ENCODE measurements at places on chromosomes 2 and 18.
A peak's percentile ranks its signal among the peaks of the same experiment; 100 is the strongest.

- peak; percentile 97 for DNase-seq
Measured at GRCh38 chr2:74119912-74120825, 27.5 kb downstream of the BOLA3 start.

- no peak for DNase-seq
Measured at GRCh38 chr18:26634631-26635030, 86.3 kb upstream of the KCTD1 start.

DNA sequence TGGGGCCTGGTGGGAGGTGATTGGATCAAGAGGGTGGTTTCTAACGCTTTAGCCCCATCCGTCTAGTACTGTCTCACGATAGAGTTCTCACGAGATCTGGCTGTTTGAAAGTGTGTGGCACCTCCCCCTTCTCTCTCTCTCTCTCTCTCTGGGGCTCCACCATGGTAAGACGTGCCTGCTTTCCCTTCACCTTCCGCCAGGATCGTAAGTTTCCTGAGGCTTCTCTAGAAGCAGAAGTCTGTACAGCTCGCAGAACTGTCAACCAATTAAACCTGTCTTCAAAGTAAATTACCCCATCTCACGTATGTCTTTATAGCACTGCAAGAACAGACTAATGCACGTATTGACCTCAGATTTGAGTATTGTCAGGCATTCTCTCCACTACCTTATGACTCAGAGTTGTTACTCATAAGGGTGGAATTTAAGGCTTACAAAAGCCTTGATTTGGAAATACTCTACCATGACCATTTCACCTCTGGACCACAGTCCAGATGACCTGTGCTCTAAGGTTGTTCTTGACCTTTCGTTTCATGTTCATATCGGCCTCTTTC is 99.5 kb upstream of the AGAP1 start:
- DNase-seq: no peak

DNA sequence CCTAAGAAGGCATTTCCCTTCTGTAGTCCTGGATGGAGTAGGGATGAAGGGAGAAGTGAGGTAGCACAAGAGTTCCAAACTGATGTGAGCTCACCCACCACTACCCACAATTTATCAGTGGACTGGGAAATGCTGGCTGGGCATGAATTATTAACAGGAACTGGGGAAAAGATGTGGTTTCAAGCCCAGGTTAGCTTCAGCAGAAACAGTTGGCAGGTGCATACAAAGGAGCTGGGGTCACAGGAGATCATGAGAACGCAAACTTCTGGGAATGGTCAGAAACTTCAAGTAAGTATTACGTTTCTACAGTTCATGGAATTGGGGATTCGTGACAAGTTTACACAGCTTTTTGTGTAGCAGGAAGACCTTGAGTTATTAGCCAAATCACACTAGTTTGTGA is 5.4 kb downstream of the CCDC141 start:
- DNase-seq: no peak

DNA sequence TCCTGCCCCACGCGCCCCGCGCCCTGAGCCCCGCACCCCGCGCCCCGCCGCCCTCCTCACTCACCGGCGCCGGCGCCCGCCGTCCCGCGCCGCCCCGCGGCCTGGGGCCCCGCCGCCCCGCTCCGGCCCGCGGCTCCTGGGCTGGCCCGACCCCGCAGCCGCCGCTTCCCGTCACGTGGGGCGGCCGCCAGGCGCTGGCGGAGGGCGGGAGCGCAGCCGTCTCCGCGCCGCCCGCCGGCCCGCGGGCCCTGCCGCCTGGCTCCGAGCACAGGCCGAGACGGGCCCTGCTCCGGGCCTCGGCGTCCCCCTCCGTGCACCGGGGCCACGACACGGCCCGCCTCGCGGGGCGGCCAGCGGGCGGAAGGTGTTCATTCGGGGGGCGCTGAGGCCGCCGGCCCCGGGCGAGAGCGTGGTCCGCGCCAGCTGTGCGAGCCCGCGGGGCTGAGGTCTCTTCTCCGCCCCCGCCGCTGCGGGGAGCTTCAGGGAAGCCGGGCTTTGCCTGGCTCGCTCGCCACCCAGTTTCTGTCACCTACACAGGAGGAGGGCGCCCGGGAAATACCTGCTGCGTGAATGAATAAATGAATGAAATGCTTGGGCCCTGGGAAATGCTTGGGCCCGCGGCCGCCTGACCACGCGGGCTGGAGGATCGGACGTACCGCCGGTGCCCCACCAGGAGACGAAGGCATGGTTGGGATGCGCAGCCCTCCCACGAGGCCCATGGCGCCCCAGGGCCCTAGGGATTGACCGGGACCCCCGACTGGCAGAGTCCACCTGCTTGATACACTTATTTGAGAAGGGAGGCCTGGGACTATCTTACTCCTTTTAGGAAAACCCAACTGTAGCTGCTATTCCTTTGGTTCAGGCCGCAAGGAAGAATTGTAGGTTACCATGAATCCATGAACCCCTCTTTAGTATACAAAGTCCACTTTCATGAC is at the start of gene TGFBRAP1:
TGFBRAP1 (minus strand) TSS at position 175 of the 935 bp plus-strand sequence. CDS start 21,434 bp downstream, outside the sequence.
- DNase-seq: peak; percentile 62

DNA sequence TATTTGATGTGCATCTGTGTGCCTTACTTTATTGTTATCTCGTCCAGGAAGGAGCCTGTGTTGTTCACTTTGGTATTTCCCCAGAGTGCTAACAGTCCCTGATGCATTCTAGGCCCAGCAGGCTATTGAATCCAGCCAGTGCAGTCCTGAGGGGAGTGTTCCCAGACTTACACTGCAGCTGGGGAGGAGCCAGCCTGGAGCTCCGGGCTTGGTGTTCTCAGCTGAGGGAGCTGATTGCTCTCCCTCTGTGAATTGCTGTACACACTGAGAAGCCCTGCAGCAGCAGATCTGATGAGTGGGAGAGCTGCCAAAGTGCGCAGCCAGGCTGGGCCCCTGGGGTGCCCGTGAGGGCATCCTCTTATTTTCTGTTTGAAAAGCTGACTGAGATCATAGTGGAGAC is 159.2 kb downstream of the GALNT3 start:
- DNase-seq: no peak

DNA sequence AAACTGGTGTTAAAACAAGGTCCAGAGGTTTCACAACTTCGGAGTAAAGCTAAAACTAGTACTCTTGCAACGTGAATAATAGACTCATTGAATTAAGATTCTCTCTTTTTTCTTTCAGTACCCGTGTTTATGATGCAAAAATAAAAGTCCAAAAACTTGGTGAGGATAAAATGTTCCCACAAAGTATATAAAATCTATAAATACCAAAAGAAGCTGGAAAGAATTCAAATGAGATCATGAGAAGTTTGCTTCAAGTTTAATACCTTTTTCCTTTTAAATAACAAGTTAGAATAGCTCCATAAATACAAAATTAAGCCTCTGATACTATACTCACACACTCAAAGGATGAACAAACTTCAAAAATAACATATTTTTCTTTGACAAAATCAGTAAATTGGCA is 34.0 kb downstream of the METTL4 start:
- no peak for DNase-seq

DNA sequence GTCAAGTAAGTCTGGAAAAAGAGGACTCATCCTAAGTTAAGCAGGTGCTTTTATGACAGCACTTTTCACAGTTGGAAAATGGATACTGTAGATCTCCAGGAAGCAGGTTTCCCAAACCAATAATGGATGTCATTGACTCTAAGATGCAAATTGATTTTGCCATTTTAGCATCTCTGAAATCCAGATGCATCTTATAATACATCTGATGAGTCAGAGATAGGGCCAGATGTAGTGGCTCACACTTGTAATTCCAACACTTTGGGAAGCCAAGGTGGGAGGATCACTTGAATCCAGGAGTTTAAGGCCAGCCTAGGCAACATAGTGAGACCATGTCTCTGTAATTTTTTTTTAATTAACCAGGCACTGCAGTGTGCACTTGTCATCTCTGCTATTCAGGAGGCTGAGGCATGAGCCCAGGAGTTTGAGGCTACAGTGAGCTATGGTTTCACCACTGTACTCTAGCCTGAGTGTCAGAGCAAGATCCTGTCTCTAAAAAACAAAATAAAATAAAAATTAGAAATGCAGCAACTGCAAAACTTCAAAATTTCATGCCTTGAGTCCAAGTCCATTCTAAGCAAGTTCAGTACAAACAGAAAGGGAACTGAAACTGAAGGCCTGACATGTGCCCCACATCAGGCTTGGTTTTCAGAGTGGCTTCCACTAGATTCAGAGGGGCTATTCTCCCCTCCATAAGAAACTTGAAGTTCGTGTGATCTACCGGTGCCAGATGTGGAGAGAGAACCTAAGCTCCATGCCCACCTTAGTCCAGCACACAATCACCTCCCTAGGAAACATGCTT is 267.8 kb upstream of the NCKAP5 start:
- DNase-seq: no peak

DNA sequence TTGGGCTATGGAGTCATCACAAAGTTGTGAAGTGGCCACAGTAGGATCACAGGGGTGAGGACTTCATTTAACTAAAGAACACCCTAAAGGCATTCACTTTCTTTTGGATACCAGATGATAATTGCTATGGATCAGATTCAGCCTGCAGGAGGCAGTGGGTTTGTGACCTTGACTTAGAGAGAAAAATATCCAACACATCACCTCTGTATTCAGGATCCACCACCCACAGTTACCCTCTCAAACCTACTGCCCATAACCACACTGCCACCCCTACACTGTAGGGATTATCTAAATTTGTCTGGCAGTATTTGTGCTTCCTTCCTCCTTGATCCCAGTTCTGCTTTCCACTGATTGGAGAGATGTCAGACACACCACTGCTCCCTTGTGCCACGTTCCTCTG is 269.4 kb downstream of the MYCN start:
- no peak for DNase-seq

GRCh38 chr2:60479226-60480088 is 74.0 kb downstream of the BCL11A start:
- DNase-seq: no peak

DNA sequence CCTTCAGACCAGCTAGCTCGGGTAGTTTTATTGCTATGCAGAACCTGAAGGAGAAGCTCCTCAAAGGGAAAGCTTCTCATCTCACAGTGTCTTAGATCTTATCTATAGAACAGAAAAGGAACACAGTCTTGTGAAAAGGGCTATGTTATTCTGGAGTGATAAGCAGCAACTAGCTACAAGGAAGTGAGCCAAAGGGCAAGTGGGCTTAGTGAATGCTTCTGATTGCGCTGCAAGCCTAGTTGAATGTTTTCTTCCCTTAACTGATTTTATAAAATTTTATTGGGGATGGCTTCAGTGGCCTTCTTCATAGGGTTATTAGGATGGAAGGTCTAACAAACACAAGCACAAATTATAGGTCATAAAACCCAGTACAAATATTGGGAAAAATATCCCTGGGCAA is 400.1 kb downstream of the PARD3B start:
- DNase-seq: no peak

DNA sequence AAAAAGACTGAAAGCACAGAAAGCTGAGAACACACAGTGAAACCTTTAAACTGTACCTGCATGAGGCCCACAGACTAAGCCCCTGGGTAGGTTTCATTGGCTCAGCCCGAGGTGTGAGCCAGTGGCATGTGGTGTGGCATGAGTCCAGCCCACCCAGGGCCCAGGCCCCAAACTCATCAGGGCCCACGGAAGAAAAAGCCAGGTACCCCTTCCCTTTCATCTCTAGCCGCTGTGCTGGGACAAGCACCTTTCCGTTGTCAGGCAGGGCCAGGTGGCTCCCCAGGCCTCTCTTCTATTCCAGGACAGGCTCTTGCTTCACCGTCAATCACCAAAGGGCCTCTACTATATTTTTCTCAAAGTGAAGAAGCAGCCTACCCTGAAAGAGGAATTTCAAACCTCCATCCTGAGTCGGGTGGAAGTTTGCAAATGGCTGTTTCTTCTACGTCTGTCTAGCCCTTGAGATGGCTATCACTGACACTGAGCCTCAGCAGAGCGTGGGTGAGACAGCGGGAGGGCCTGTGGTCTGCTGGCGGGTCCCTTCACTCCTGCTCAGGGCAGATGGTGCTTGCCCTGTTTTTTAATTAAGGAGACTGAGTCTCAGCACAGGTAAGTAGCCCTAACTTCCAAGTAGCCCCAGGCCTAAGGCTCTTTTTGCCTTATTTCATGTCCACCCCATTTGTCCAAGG is 8.6 kb downstream of the DNAJB2 start:
- peak; percentile 5 for DNase-seq

GRCh38 chr2:182816866-182817265 is 49.6 kb downstream of the FRZB start:
- no peak for DNase-seq

DNA sequence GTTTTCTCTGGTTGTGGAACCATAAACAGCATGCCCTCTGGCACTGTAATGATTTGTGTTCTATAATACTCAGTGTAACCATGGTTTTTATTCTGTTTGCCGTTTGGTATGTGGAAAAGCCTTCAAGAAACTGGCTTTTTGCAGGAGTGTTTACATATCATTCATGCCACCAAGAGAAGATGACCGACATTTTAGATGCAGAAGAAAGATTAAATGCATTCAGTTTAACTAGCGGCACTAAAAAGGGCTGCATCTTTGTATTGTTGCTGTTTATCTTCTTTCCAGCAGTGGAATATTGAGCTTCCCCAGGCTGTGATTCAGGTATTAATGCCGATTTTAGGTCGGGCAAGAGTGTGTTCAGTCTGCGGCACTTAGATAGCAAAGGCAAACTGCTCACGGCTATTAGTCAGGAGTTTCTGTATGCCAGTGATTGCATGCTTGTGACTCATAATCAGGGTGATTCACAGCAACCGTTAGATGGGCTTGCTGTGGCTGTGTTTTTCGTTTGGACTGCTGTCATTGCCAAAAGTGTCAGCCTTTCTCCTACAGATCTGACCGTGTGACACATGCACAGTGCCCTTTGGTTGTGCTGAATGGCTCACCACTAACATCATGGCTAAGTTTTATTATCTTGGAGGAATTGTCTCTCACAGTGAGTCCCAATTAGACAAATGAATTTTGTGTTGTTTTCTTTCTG is 479.7 kb downstream of the PARD3B start:
- DNase-seq: no peak

DNA sequence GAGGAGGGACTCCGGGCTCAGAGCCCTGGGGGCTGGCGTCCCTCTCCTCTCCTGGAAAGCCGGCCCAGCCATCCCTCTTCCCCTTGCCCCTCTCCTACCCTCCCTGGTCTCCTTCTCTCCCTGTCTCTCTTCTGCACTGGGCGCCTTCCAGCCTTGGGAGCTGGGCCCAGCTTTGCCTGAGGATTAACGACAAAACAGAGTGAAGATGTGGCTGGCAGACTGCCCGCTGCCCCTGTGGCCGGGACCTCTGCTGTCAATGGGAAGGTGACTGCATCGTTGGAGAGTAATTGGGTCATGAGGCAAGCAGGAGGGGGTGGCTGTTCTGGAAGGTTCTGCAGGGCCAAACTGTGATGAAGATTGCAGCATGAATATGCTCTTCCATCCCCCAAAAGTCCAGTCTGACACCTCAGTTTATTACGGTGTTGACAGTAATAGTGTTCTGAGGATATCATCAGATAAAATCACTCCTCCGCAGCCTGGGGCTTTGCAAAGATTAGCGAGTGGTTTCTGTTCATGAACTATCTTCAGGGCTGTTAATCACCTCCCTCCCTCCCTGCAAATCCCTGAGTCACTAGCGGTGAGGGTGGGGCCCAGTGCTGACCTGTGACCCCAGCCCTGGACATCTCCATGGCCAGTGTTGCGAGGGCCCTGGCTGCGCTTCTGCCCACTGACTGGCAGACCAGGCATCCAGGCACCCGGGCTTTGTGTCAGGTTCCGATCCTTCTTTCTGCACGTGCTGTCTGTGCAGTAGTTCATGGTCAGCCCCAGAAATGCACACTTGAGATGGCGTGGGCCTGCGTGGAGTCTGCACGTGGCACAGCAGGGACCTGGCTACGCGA is 23.0 kb downstream of the RTP5 start:
- DNase-seq: no peak
